Karpas-422 (cell line): ENCODE measurements at places on chromosomes 5 and 9. TPM values are rescaled to one million over a fixed set of nuclear protein-coding genes. Genes with fewer than 3 reads are reported as not detected.
A peak's percentile ranks its signal among the peaks of the same experiment; 100 is the strongest.

Gene PCDHGC5
- total RNA-seq: 5.1 and 5.8 TPM in 2 replicates

Gene CDC26
- total RNA-seq: 33.4 and 36.0 TPM in 2 replicates

Gene IL17B
- total RNA-seq: not detected in 2 replicates

Gene SRA1
- total RNA-seq: 27.1 and 45.7 TPM in 2 replicates

Gene PCA3
- 0.19 TPM in 1 of 2 replicates, not detected in the other for total RNA-seq

Gene PCDHAC2
- total RNA-seq: not detected in 2 replicates

Gene STK32A
- total RNA-seq: not detected in 2 replicates

Gene ADAMTSL2
- total RNA-seq: not detected in 2 replicates

Gene PCDHGB7
- total RNA-seq: 6.3 and 10.4 TPM in 2 replicates

Gene DNAJC18
- 6.0 and 9.0 TPM in 2 replicates for total RNA-seq

- no peak for DNase-seq
Observed at GRCh38 chr9:97938081-97938644, at the start of gene HEMGN. Gene HEMGN (minus strand): TSS chr9:97938172. CDS start chr9:97938136, 36 bp downstream.

- no peak for DNase-seq
Observed at GRCh38 chr9:95406121-95406520, 88.6 kb upstream of the FANCC start.

DNA sequence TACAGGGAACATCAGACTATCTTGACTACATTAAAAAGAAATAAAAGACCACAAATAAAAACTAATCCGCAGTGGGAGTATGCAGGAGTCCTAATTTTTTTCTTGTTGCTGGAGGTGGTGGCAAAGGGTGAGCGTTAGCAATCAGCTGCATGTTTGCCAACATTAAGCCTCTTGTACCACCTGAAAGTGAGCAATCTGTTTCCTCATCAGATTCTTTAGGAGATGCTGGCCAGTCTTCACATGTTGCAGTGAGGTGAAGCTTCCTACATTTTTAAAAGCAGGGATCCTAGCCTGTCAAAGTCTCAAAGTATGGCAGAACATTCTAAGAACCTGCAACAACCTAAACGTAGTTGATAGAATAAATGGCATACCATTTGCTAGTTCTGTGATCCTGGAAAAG, 162.2 kb upstream of the MEF2C start:
- no peak for DNase-seq

- DNase-seq: no peak
Observed at GRCh38 chr9:78971540-78971939, 600.2 kb upstream of the TLE4 start.

GRCh38 chr9:94758880-94759279, 32.4 kb downstream of the AOPEP start:
- DNase-seq: no peak

DNA sequence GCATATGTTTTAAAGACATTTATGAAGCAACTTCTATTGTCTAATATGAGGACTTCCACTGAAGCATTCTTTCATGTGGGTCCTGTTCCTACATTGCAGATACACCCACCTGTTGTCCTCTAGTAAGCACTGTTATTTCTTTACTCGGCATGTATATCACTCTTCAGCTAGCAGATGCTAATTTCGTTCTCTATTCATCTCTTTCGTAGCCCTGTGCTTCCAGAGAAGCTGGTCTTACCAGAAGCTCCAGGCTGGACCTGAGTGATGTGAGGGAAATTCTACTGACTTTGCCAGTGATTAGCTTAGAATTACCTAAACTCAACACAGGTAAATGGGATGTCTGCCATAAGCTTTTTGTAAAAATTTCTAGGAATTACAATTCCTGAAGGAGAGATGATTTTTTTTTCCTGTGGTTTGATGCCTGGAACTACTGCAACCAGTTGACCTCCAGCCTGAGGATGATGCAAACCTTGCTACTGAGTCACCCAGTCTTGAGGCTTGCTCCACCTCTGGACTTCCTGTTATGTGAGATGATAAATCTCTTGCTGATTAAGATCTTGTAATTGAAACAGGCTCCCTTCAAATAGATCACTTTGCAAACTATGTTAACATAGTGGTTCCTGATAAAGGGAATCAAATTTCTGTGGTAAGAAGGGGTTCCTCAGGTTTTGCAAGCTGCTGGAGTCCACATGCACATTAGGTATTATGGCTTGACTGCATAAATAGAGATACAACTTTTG, 52.2 kb upstream of the SPINK5 start:
- no peak for DNase-seq

GRCh38 chr9:89048616-89049015, 57.3 kb downstream of the S1PR3 start:
- DNase-seq: no peak

GRCh38 chr9:86308687-86309086, 26.3 kb upstream of the ISCA1 start:
- DNase-seq: no peak

DNA sequence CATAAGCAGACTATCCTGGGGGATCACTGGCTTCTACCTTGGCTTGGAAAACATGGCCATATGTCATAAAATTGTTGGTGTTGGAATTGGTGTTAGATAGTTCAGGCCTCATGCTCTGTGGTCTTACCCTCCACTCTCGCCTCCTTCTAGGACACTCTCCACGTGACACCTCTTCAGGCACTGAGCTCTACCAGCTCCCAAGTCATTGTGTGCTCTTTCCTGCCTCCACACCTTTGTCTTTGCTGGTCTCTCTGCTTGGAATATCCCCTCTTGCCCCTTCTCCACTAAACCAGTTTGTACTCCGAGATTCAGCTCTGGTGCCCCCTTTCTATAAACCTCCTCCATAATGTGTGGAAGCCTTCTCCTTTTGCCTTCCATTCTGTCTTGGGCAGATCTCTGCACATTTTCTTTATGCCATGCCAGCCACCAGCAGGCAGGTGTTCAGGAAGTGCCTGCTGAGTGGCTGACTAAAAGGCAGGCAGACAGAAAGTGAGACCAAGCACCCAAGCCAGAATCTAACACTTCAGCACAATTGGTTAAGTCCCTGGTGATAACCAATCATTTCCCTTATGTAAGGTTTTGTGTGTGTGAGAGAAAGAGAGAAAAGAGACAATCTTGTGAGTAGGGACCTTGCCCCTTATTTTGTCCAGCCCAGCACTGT, 37.7 kb downstream of the SAR1B start:
- no peak for DNase-seq

- peak; percentile 88 for DNase-seq
Observed at GRCh38 chr5:150001660-150002486, 1.3 kb downstream of the HMGXB3 start.

- no peak for DNase-seq
Observed at GRCh38 chr9:133275105-133276000, at the start of gene ABO. Gene ABO (minus strand): TSS chr9:133275201.

DNA sequence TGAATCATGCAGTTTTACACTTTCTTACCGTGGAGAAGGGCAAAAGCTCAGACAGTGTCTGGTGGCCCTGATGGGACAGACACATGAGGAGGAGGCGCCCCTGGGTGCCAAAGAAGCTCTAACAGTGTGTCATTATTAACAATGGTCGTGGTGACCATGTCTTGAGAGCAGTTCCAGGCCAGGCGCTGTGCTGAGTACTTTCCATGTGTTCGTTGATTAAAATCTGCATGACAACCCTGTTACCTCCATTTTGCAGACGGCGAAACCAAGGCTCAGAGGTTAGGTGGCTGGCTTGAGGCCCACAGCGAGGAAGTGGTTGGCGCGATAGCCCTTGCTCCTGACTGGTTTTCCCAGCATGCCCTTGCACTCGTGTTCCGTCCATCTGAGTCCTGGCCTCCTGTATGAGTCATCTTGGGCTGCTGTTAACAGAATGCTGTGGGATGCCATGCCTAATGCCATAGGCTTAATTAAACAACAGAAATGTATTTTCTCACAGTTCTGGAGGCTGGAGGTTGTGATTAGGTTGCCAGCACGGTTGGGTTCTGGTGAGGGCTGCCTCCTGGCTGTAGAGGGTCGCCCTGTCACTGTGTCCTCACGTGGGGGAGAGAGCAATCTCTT, 92.0 kb downstream of the AMBP start:
- no peak for DNase-seq

DNA sequence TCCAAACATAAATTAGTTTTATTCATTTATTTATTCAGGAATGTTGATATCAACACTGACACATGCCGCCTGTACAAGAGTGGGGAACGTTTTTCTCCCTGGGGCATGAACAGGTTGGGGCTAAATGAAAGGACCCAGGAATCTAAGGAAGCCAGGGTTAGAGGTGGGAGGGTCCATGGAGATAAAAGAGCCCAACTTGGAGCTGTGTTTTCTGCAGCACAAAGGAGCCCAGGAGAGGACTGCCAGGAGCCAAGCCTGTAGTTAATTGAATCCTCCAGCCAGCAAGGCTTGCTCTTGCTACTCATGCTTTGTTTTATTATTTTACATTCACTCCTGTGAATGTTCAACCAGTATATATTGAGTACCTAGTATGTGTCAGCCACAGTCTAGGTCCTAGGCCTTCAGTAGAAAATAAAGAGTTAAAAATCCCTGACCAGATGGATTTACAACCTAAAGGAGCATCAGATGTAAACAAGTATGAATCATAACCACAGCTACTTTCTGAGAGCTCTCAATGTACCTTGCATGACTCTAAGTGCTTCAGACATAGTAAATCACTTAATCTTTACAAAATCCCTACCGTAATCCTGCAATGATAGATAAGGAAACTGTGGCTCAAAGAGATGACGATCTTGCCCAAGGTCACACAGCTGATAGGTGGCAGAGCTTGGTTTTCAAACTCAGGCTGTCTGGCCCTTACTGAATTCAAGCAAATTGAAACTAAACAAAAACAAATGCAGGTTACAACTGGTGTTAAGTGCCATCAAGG, 69.8 kb downstream of the ASTN2 start:
- no peak for DNase-seq

DNA sequence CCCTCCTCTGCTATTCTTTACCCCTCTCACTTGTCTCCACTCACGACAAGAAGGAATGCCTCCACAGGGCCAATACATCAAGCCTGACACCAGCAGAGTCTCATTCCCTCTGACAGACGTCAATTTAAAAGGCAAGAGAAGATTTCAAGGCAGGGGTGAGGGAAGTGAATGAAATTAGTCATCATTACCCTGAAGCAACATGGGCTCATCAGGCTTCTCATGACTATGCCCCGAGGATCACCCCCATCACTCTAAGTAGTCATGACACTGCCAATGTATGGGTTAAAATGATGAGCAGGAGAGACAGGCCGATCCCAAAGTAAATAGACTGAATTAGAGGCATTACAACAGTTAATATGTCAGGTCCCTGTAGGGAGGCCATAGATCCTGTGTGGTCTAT, 504.4 kb downstream of the TLE4 start:
- no peak for DNase-seq

- DNase-seq: no peak
Observed at GRCh38 chr5:31832966-31833365, 194.0 kb downstream of the PDZD2 start.

DNA sequence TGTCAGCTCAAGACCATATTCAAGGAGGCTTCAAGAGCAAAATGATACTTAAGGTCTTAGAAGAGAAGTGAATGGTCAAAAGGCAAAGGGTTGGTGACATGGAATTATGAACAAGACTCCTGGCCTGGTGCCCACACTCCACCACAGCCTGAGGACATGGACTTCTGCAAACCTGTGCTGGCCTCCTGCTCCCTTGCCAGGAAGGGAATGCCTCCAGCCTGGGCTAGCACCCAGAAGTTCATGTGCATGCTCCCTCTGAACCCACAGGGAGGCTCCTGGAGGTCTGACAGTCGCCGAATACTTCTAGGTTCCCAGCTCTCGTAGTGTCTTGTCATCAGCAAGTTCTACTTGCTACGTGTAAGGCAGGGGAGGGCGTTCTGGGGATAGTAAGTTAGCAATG, 156.7 kb downstream of the FSTL4 start:
- no peak for DNase-seq

- DNase-seq: no peak
Observed at GRCh38 chr5:133198511-133198910, 146.7 kb downstream of the HSPA4 start.

DNA sequence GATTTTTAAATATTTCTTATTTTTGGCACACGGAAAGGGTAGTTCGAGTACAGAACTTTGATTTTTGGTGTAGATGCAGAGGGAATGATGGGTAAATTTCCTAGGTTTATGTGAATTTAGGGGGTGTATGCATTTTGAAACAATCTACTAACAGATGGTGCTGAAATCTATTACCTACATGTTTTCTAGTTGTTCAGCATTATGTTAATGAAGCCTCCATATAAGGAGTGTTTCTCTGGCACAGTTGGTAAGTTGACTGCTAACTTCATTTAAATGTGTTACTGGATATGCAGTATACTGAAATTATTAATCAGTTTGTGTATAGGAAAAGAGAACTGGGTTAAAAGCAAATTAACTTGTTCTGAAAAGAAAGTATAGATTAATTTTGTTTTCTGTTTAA, 17.5 kb downstream of the SUB1 start:
- no peak for DNase-seq

- no peak for DNase-seq
Observed at GRCh38 chr5:138230261-138230660, 17.1 kb upstream of the CDC23 start.

- no peak for DNase-seq
Observed at GRCh38 chr9:20319241-20319640, 303.1 kb downstream of the MLLT3 start.
